Activated CD4-positive, alpha-beta T cell treated with anti-CD3 and anti-CD28 coated beads, Interleukin-2, amount 10 ng/mL, durations not matched to agents 7 days and 5 days (primary cell): ENCODE measurements at places on chromosomes 4 and X.

GRCh38 chrX:134642386-134642785, 15.9 kb downstream of the PLAC1 start:
- no peak for DNase-seq

- no peak for DNase-seq
Observed at GRCh38 chr4:30948653-30949052, 228.5 kb downstream of the PCDH7 start.

DNA sequence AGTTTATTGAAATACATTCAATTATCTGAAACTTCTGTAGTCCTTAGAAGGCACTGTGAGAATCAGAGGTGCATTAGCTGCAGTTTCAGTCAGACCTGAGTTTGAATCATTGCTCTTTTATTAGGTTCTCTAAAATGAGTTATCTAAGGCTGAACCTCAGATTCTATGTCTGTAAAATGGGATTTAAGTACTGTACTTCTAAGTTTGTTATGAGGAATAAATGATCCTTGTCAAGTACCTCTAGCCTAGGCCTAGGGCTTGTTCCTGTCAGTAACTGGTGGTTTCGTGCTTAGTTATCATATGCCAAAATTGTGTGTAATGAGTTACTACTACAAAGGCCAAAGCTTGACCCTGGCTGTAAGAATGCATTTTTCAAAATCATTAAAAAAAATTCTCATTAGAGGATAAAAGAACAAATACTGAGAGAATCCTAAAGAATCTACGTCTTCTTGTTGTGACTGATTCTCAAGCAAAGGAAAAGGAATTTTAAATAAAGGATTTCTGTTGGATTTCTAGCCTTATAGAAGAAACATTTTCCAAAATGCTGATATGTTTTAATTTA, 65.8 kb downstream of the SLIT2 start:
- DNase-seq = no peak

DNA sequence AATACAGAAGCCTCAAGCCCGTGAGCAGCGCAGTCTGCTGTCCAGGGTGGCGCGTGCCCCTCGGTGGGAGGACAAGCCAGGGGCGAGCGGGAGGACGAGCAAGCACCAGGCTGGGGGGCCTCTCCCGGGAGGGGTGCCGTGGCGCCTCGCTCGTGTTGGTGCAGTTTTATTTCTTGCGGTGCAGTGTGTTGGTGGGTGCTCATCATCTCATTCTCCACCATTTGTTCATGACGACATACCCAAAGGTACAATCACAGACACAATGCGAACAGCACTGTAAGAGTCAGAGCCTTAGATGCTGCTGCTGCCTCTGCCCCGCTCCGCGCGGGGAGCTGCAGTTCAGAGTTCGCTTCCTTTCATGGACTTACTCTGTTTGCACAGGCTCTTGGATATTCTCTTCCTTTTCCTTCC, 30.3 kb downstream of the RGS12 start:
- DNase-seq = no peak

GRCh38 chr4:169604131-169604900, 8.1 kb downstream of the NEK1 start:
- DNase-seq = peak; percentile 11

DNA sequence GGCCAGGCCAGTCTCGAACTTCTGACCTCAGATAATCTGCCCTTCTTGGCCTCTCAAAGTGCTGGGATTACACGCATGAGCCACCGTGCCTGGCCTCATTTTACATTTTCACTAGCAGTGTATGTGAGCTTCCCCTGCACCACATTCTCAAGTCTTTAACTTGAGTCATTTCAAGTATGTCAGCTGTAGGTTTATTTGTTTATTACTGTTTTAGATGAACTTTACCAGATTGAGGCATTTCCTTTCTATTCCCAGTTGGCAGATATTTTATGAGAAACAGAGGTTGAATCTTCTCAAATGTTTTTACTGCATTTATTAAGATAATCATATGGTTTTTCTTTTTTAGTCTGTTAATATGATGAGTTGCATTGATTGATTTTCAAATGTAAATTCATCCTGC, 114.6 kb upstream of the SH3RF1 start:
- DNase-seq = no peak

- peak; percentile 52 for DNase-seq
Observed at GRCh38 chr4:13656569-13657405, 29.3 kb upstream of the BOD1L1 start.

DNA sequence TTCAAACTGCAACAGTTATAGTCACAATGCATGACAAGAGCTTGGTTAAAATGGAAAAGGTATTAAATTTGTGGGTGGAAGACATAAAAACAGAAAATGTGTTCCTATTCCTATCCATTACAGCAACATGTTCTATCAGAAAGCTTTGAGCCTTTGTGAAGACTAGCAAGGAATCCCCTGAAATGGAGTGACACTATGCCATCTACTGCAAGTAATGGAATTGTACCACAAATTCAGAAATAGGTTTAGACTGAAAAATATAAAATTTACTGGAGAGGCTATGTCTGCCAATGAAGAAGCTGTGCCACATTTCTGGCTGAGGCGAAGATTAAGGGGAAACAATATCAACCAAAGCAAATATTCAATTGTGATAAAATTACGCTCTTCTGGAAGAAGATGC, 247.9 kb downstream of the ADAM29 start:
- DNase-seq = no peak

DNA sequence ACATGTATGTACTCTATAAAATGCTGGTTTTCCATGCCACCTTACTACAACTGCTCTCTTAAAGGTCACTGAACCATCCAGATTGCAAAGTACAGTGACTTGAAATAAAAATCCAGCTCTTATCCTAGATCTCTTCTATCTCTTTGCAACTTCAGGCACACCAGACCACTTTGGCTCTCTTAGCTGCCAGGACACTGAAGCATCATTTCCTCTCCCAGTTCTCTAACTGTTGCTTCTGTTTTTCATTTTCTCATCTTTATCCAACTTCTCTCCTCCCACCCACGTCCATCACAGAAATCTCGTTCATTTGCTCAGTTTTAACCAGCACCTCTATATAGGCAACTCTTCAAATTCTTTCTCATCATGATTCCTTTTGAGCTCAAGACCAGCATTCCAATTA, 74.3 kb downstream of the METTL14 start:
- no peak for DNase-seq

DNA sequence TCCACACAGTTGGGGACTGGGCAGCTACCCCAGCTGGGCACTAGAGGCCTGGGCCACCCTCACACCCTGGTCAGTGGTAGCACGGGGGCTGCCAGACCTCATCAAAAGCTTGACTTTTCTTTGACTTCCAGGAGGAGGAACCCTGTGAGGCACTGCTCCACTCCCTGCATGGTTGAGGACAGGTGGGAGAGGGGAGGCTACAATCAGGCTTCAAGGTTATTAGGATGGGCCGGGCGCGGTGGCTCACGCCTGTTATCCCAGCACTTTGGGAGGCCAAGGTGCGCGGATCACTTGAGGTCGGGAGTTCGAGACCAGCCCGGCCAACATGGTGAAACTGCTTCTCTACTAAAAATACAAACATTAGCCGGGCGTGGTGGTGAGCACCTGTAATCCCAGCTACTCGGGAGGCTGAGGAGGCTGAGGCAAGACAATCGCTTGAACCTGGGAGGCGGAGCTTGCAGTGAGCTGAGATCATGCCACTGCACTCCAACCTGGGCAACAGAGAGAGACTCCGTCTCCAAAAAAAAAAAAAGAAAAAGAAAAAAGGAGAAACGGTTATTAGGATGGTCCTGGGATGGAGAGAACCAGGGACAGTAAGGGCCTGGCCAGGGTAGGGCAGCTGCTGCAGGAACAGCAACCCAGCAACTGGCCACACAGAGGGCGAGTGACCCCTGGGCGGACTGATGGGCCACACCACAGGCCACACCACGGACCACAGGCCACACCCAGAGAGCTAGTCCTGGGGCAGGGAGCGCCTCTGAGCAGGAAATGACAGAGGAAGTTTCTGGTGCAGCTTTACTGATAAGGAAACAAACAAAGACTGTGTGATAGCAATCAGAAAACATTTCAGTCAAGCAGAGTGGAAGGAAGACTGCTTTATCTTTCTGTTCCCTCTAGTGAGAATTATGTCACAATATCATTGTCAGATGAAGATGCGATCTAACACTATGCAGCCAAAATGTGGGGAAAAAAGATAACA, 20.5 kb upstream of the OPN1LW start:
- DNase-seq = peak; percentile 62

DNA sequence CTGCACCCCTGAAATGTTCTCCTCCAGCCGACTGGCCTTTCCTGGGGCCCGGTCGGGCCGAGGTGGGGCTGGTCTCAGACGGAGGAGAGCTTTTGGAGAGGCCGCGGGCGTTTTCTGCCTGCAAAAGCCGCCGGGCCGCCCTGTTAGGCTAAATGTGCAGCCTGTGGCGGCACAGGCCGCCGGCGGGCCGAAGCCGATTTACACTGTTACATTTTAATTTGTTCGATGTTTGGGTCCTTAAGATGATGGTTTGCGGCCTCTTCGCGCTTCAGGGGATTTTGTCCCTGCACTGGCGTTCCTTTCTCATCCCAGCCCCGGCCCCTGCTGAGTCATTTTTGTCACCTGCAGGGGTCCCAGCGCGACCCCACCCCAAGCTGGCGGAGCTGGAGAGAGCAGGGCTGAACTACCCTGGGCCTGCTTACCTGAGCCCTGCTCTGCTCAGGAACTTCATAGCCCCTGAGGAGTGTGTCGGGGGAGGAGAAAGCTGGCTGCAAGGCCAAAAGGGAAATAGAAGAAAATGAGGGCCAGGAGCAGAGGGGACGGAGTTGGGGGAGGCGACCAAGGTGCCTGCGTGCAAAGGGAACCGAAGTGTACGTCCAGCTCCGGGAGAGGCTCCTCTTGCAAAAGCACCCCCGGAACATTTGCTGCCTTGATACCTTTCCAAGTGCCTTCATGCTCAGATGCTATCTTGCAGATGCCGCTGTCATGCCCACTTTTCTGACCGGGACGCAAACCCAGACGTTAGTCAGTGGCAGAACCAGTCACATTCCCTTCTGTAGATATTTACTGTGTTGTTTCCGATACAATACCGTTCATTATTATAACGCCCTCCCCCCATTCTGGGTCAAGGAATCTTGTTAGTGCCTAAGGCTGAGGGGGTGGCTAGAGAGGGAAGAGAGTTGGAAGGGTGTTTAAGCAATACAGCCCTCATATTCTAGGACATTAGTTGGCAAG, 977 bp upstream of the RBBP7 start:
- DNase-seq = no peak

GRCh38 chr4:16322183-16322582, 95.9 kb upstream of the TAPT1 start:
- DNase-seq = no peak

- no peak for DNase-seq
Observed at GRCh38 chr4:87375719-87376291, 15.2 kb downstream of the HSD17B11 start.

DNA sequence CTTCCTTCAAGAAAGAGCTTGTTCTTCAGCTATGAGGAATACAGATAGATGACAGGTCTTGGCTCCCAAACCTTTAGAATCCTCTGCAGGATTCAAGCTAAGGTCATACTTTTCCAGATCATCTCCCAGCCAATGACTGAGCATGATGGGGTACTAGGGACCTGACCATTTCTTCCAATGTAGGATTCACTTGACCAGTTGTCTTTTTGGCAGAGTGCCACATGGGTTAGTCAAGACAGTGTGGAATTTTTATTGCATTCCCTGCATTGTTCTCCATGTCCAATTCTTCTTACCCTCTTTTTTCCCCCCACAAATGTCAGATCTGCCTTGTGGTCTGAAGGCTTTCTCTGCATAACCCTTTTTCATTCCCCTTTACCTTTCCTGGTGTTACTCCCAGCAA, 99.5 kb downstream of the CCSER1 start:
- no peak for DNase-seq

DNA sequence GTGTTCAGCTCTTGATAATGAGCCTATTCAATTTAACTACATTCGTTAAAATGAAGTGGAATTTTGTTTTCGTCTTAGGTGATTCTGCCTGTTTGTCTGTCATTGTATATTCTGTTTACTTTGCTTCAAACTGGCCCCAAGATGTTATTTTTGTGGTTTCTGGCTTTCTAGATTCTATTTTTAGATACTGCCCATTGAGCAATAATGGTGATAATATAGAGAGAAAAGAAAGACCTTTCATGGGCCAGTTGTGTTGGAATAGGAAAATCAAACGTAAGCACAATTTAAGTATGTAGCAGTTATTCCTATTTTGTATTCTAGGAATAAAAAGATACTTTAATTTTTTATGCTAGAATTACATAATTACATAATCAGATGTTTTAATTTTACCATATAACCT, 4.0 kb downstream of the CDKN2AIP start:
- DNase-seq = no peak

DNA sequence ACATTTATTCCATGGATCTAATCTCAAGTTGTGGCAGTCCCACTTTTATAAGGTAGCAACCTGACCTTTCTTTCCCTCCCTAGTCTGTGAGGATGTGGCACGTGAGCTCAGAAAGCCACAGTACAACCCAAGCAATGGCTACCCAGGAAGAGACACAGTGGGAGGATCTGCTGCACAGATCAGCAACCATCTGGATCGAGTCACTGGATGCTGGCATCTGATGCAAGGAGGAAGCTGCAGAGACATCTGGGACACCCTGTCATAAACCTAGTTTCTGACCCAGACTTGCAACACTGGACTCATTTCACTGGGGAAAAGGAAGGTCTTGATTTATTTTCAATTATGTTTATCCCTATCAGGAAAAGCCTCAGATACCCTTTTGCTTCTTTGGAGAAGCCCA, 327.1 kb downstream of the PAPSS1 start:
- DNase-seq = no peak

GRCh38 chr4:53576676-53577372, 14.5 kb downstream of the LNX1 start:
- DNase-seq = no peak

- peak; percentile 34 for DNase-seq
Observed at GRCh38 chrX:150478496-150479492, 89.6 kb upstream of the MTM1 start.

DNA sequence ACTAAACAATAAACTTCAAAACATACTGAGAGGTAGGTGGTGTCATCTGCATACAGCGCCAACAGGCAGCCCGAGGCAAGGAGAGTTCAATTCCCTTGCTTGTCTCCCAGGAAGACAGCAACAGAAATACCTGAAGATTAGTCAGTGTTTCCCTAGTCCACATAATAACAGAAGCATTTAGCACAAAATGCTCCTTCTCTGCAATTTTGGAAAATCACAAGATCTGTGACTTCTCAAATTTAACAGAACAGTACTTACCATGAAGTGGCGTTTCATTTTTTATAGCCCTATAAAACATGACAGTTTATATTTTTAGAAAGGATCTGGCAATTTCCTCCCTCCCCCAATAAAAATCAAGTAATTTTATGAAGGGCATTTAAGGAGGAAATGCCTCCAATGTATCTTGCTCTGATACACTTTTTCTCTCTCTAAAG, 67.1 kb upstream of the MYOZ2 start:
- no peak for DNase-seq

DNA sequence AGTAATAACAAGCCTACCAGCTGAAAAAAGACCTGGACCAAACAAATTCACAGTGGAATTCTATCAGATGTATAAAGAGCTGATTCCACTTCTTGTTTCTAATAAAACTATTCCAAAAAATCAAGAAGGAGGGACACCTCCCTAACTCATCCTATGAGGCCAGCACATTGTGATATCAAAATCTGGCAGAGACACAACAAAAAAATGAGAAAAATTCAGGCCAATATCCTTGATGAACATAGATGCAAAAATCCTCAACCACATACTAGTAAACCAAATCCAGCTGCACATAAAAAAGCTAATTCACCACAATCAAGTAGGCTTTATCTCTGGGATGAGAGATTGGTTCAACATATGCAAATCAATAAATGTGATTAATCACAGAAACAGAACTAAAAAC, 147.9 kb upstream of the NEIL3 start:
- no peak for DNase-seq
